Left ventricle myocardium superior (tissue), 1 donor: ENCODE measurements at places on chromosomes 2 and 18. TPM values are rescaled to one million over a fixed set of nuclear protein-coding genes. Genes with fewer than 3 reads are reported as not detected.

GRCh38 chr2:240586919-240587800 is 626 bp downstream of the CAPN10 start:
- peak; percentile 47 for DNase-seq

DNA sequence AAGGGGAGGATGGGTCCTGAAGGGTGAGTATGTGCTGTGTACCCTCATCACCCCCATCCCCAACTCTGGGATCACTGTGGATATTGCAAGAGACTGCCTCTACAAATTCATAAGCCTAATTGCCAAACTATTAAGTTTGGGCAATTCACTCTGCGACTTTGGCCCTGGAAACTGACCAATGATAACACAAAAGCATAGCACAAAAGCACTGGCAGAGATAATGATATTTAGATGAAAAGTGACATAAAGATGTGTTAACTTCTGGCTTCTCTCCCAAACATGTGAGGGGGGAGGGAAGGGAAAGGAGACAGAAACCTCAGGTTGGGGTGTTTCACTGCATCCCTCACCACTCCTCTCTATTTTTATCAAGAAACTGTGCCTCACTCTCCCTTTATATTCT is 150.3 kb downstream of the SATB2 start:
- no peak for DNase-seq

DNA sequence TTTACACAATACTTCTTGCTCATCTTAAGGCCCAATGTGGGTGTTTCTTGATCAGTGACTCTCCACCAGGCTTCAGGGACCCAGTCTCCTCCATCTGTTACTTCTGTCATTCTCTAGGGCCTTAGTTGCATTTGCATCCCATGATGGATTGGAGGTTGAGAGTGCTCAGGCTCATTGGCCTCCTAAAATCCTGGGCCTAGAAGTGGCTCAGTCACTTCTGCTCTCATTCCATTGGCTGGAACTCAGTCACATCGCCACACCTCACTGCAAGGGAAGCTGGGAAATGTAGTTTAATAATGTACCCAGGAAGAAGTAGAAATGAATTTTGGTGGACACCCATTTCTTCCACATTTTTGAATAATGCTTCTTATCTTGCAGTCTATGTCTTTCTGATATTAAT is 223.5 kb downstream of the HRH4 start:
- no peak for DNase-seq

- no peak for DNase-seq
Observed at GRCh38 chr18:23503963-23504344, 643 bp downstream of the RMC1 start.

- no peak for DNase-seq
Observed at GRCh38 chr2:235770909-235771820, 277.3 kb downstream of the AGAP1 start.

DNA sequence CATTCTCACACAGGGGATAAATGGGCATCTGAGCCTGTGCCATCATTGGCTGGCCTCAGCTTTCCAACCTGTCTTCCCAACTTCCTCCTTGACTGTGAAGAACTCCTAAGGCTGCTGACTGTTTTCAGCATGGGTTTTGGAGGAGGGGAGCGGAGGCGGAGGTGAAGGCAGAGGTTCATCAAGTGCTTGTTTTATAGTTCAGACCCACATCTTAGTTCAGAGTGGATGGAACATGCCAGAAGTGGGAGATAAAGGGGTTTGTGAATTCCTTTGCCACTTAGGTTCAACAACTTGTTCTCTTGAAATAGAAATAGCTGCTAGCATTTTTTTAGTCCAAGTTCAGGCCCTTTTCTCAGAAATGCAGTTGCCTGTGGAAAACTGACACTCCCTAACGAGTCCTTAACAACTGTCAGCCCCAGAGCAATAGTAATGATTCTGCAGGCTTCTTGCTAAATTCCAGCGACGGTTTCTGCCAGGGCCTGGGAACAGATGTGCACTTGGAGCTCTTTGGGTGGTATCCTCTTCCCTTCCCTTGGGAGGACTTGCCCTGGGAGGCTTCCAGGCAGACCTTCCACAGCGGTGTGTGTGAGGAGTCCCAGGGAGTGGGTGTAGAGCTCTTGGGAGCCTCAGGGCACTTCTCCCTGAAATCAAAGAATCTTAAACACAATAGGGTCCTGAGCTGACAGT is 30.1 kb upstream of the ITGA6 start:
- DNase-seq: no peak

GRCh38 chr2:212477571-212477970 is 61.0 kb downstream of the ERBB4 start:
- DNase-seq: no peak

- DNase-seq: peak; percentile 41
Observed at GRCh38 chr2:222572751-222573174, 83.1 kb downstream of the FARSB start.

- no peak for DNase-seq
Observed at GRCh38 chr2:197327472-197328098, 17.0 kb upstream of the ANKRD44 start.

- DNase-seq: no peak
Observed at GRCh38 chr2:241579281-241579680, 20.7 kb downstream of the BOK start.

DNA sequence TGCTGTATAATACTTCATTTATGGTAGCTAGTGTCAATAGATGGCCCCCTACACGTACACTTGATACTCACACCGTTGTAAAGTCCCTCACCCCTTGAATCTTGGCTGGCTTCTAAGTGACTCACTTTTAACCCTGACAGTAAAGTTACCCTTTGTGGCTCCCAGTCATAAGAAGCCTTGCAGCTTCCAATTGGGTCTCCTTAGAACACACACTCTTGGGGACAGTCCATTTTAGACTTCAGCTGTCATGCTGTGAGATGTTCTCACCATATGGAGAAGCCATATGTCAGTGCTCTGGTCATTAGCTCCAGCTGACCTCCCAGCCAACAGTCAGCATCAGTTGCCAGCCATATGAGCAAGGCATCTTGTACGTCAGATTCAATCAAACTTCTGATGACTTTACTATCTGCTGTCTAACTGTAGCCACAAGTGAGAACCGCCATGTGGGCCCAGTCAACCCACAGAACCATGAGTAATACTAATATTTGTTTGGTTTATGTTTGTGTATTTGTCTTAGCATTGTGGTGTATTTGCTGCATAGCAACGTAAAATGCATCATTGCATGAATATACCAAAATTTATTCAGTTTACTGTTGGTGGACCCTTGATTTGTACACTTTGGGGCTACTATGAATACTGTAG is 68.3 kb downstream of the PTPN4 start:
- no peak for DNase-seq

DNA sequence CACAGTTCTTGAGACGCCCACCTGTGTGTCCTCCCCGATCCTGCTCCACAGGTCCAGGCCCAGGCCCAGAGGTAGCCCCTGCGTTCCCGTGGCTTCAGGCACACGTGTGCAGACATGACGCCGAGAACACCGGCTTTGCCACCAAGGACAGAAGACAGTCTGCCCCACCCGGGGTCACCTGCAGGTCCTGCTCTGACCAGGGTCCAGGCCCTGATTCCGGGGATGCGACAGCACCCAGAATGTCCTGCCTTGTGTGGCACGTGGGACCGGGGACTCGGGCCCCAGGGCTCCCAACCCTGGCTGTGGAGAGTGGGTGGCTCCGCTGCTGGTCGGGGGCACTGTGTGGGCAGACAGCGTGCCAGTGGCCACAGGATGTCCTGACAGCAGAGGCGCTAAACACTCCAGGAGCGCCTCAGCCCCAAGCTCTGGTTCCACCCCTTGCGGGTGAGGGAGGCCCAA is 36.9 kb downstream of the ADI1 start:
- DNase-seq: peak; percentile 26

DNA sequence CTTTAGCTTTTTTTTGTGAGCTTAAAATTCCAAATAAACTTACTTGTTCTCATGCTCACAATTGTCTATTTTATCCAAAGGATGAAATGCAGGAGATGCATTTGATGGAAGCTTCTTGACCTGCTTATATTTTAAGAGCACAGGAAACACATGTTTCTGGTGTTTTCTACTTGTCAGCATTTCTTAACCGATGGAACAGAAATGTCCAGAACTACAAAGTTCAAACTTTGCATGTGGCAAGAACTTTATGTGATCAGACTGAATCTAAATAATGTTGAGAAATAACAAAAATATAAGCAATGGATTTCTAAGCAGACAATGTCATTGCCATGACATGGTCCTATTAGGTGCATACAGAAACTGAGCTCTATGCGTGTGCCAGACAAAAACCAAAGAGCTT is 9.9 kb upstream of the CTLA4 start:
- no peak for DNase-seq

DNA sequence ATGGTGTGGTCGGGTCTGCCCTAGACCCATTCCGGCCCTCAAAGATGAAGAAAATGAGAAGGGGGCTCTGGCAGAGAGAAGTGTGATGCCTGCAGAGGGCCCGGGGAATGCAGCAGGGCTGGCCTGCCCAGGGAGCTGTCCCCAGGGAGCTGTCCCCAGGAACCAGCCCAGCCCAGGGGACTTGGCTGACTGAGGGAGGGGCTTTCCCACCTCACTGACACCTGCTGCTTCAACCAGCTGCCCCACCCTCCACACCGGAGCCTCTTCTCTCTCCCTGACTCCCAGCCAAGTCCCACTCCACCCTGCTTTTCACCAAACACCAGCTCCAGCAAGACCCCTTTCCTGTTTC is 111.2 kb downstream of the STPG4 start:
- DNase-seq: no peak

DNA sequence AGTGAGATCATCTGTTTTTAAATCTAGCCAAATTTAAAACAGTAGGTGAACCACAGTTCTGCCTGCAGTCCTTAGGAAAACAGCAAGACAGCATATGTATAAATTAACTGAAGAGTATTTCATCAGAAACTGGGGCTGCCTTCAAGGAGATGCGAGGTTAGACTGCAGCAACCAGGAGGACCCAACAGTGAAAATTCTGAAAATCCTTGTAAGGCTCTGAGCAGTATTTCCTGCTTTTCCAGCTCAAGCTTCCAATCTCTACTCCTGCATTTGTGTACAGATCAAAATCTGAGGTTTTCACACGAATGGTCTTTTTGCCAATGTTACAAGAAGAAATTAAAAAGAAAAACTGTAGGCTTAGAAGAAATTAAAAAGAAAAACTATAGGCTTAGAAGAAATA is 43.7 kb downstream of the CERKL start:
- no peak for DNase-seq

DNA sequence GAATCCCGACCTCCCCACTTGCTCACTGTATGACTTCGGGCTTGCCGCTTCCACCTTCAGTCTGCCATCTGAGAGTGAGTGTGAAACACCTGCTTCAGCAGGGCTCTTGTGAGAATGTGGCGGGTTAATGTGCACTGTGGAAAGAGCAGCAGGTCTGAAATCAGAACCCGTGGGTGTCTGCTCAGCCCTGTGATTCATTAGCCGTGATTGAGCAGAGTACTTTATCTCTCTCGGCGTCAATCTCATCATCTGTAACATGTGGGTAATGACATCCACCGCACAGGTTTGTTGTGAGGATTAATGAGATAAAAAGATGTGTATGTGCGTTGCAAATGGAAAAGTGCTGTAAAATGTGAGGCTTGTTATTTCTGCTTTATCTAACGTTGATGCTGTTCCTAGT is 128.6 kb downstream of the LRATD1 start:
- DNase-seq: no peak

- DNase-seq: no peak
Observed at GRCh38 chr2:55590810-55591440, 26.5 kb downstream of the PPP4R3B start.

- DNase-seq: no peak
Observed at GRCh38 chr2:161604901-161605300, 19.3 kb upstream of the SLC4A10 start.

- no peak for DNase-seq
Observed at GRCh38 chr18:50190926-50191325, 4.0 kb downstream of the MYO5B start.

- DNase-seq: no peak
Observed at GRCh38 chr2:216989340-216990129, 129.7 kb upstream of the TNP1 start.

- no peak for DNase-seq
Observed at GRCh38 chr2:55365303-55365702, 54.4 kb downstream of the CCDC88A start.

GRCh38 chr18:62612289-62612645 is 89.4 kb downstream of the ZCCHC2 start:
- no peak for DNase-seq

GRCh38 chr2:186868344-186868743 is 19.4 kb upstream of the ZSWIM2 start:
- DNase-seq: no peak

DNA sequence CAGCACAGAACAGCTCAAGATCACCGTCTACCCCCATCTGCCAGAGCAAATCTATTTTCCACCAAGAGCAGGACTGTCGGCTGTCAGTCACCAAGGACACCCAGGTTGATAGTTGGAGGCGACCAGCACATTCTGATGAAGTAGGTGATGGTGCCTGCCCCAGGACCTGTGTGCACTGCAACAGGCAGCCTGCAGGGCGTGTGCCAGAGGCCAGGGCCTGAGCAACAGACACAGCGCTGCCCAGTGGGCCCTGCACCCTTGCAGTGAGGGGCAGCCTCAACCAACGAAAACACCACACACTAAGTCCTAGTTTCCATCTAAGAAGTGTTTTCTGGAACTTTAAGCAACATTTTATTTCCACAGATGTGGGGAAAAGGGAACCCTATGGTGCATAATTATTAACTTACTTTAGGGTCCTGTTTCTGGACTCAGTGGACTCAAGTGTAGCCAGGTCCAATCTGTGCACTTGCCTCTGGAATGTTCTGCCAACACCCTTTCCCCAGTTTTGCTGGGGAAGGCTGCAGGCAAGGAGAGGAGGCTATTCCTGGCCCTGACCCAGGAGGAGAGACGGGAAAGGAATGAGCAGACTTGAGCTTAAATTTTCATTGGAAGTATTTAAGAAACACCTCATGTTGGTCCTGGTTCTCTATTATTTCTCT is 61.5 kb downstream of the ADNP2 start:
- no peak for DNase-seq

DNA sequence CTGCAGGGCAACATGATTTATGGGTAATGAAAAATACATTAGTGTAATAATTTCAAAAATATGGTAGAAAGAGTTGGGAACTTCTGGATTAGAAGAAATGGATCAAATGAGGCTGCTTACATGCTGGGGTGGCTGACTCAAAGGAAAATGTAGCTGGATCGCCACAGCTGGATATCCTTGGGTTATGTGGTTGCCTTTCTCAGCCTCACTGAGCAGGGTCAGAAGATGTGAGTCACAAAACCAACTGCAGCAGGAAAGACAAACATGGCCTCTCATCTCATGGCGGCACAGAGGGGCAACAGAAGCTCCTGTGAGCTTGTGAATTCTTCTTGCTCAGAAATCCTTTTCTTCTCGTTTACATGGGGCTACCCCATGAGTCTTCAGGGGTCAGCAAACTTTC is 317.1 kb upstream of the SPRED2 start:
- no peak for DNase-seq

GRCh38 chr2:113964436-113964835 is 74.5 kb downstream of the ACTR3 start:
- DNase-seq: no peak

- DNase-seq: no peak
Observed at GRCh38 chr2:25470806-25471205, 129.1 kb upstream of the DNMT3A start.

The DYNAP gene
- total RNA-seq: not detected

The NYAP2 gene
- not detected for total RNA-seq

The MEP1B gene
- total RNA-seq: not detected

The ZNF385B gene
- total RNA-seq: 4.1 TPM

The STK17B gene
- total RNA-seq: 7.2 TPM

The DSG3 gene
- not detected for total RNA-seq

The PJVK gene
- 1.1 TPM for total RNA-seq

The SPP2 gene
- total RNA-seq: not detected

The ALK gene
- not detected for total RNA-seq

The TMEM247 gene
- not detected for total RNA-seq

The COL3A1 gene
- 51.8 TPM for total RNA-seq

The CNDP1 gene
- not detected for total RNA-seq

The PPP1R1C gene
- 25.2 TPM for total RNA-seq

The IMPACT gene
- total RNA-seq: 20.5 TPM

The CD8B2 gene
- not detected for total RNA-seq

The CYP27A1 gene
- 7.9 TPM for total RNA-seq
